CD14-positive monocyte (primary cell): ENCODE measurements at places on chromosomes 7 and 10. TPM values are rescaled to one million over a fixed set of nuclear protein-coding genes. Genes with fewer than 3 reads are reported as not detected.

DNA sequence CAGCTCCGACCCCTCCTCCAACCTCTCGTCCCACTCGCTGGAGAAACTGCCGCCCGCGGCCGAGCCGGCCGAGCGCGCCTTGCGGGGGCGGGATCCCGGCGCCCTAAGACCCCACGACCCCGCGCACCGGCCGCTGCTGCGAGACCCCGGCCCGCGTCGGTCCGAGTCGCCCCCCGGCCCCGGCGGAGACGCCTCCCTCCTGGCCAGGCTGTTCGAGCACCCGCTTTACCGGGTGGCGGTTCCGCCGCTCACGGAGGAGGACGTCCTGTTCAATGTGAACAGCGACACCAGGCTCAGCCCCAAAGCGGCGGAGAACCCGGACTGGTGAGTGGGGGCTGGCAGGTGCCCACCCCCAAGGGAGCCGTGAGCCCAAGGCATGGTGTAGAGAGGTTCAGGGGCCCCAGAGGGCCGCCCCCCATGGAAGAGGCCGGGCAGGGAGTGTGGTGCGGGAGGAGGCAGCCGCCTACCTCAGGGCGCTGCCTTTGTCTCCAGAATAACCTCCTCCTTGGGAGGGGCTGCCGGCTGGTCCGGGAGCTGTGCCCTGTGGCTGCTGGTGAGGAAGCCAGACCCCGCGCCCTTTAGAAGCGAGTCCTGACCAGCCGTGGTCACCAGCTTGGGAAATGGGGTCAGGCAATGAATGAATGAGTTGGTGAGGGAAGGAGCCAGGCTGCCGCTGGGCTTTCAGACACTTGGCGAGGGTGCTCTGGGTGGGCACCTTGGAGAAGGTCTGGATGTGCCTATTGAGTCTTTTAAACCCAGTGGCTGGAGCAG, 1.3 kb downstream of the FAM20C start:
- H3K36me3 ChIP-seq: peaks cover 38% of the 10 kb centered on the region
- peaks cover 43% of the 10 kb centered on the region for H3K4me1 ChIP-seq
- no peak overlapping the region for H3K27ac ChIP-seq
- no peak for DNase-seq
- H3K4me3 ChIP-seq: peak overlapping the region; percentile 86

DNA sequence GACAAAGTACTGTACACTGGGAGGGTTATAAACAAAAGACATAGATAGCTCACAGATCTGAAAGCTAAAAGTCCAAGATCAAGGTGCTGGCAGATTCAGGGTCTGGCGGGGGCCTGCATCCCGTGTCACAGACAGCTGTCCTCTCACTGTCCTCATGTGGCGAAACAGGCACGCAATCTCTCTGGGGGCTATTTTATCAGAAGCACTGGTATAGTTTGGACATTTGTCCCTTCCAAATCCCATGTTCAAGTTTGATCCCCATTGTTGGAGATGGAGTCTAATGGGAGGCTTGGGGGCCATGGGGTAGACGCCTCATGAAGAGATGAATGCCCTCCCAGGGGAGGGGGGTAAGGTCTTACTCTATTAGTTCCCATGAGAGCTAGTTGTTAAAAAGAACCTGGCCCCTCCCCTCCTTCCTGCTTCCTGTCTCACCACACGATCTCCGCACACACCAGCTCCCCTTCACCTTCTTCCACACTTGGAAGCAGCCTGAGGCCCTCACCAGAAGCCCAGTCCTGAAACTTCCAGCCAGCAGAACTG, 72.5 kb upstream of the UCN3 start:
- no peaks in the 10 kb centered on the region for H3K27me3 ChIP-seq
- peak overlapping the region; percentile 99 for H3K27ac ChIP-seq
- DNase-seq: peak; percentile 64
- H3K4me3 ChIP-seq: peak overlapping the region; percentile 60
- peaks cover 66% of the 10 kb centered on the region for H3K4me1 ChIP-seq
- H3K36me3 ChIP-seq: no peaks in the 10 kb centered on the region

Gene MGAM2
- polyA plus RNA-seq: 0.04 and 0.08 TPM in 2 replicates

DNA sequence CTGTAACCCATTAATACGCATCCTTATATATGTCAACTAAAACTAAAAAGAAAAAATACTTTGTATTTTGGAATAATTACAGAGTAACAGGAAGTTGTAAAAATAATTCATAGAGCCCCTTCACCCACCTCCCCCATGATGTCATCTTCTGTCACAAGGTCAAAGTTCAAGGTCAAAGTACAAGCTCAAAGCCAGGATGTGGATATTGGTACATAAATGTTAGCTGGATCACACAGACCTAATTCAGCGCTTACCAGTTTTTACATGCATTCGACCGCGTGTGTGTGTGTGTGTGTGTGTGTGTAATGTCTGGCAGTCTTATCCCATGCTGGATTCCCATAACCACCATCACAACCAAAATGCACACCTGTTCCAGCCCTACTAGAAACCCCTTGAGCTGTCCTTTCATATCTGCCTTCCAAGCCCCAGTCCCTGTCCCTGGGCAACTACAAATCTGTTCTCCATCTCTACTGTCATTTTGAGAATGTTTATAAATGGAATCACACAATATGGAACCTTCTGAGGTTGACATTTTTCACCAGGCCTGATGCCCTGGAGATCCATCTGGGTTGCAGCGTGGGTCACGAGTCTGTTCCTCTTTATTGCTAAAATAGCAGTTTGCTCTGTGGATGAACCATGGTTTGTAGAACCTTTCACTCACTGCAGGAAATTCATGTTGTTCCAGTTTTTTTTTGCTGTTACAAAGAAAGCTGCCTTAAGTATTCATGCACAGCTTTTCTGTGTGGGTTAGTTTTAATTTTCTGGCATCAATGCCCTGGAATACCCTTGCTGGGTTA, 153.6 kb upstream of the PITRM1 start:
- peaks cover 6% of the 10 kb centered on the region for H3K4me1 ChIP-seq
- no peaks in the 10 kb centered on the region for H3K36me3 ChIP-seq
- H3K4me3 ChIP-seq: no peak overlapping the region
- no peak for DNase-seq
- H3K27ac ChIP-seq: no peak overlapping the region
- no peaks in the 10 kb centered on the region for H3K27me3 ChIP-seq

DNA sequence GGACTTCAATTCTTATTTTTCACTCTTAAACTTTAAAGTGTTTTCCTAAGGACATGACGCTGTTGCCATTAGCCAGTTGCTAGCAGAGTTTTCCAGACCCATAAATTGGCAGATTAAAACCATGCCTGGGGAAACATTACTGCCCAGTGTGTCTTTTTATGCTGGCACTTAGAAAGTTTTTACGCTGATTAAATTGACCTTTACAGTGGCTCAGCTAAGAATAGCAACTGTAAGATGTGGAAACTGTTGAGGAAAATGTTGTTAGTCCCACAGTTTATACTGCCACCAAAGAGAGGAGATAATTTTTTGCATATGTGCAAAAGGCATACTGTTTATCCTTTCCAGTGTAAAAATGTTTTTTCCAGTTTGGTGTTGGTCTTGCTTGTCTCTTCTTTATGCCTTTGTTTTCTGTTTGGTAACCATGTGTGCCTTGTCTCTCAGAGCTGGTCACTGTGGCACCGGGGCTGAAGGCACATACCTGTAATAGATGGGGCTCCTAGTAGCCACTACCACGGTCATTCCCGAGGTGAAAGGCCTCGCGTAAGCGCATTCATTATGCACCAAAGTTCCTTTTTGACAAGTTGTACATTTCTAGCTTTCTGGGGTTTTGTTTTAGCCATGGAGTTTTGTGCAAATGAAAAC, 45.3 kb downstream of the CYP17A1 start:
- peaks cover 32% of the 10 kb centered on the region for H3K4me1 ChIP-seq
- DNase-seq: no peak
- no peak overlapping the region for H3K27ac ChIP-seq
- no peaks in the 10 kb centered on the region for H3K27me3 ChIP-seq
- H3K36me3 ChIP-seq: peaks cover 24% of the 10 kb centered on the region

- H3K27ac ChIP-seq: no peak overlapping the region
- no peaks in the 10 kb centered on the region for H3K4me1 ChIP-seq
- no peaks in the 10 kb centered on the region for H3K27me3 ChIP-seq
Measured at GRCh38 chr7:53446170-53446569, 410.7 kb downstream of the POM121L12 start.

- H3K4me1 ChIP-seq: no peaks in the 10 kb centered on the region
- H3K27ac ChIP-seq: no peak overlapping the region
- no peaks in the 10 kb centered on the region for H3K27me3 ChIP-seq
Measured at GRCh38 chr7:134472572-134473244, 13.8 kb upstream of the AKR1B1 start.

DNA sequence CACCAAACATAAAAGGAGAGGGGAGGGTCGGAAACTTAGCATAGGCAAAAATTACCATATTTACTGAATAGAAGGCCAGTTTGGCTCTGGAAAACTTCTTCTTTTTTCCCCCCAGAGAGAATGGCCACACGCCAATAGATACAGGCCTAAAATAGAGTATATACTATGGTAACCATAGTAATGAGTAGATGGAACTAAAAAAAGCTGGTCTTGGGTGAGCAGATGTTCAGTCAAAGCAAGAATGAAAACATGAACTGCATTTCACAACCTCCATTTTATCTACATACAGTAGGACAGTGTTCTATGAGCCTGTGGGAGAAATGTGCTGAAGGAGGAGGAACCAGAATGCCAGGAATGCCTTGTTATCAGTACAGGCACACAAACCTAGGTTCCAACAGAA, 141.7 kb upstream of the SEMA3A start:
- DNase-seq: no peak
- no peaks in the 10 kb centered on the region for H3K36me3 ChIP-seq
- H3K4me1 ChIP-seq: no peaks in the 10 kb centered on the region
- no peak overlapping the region for H3K27ac ChIP-seq

Gene PCDH15
- not detected for polyA plus RNA-seq

Gene HOXA7
- polyA plus RNA-seq: not detected in 2 replicates

Gene CLCN1
- 0.11 TPM for polyA plus RNA-seq

DNA sequence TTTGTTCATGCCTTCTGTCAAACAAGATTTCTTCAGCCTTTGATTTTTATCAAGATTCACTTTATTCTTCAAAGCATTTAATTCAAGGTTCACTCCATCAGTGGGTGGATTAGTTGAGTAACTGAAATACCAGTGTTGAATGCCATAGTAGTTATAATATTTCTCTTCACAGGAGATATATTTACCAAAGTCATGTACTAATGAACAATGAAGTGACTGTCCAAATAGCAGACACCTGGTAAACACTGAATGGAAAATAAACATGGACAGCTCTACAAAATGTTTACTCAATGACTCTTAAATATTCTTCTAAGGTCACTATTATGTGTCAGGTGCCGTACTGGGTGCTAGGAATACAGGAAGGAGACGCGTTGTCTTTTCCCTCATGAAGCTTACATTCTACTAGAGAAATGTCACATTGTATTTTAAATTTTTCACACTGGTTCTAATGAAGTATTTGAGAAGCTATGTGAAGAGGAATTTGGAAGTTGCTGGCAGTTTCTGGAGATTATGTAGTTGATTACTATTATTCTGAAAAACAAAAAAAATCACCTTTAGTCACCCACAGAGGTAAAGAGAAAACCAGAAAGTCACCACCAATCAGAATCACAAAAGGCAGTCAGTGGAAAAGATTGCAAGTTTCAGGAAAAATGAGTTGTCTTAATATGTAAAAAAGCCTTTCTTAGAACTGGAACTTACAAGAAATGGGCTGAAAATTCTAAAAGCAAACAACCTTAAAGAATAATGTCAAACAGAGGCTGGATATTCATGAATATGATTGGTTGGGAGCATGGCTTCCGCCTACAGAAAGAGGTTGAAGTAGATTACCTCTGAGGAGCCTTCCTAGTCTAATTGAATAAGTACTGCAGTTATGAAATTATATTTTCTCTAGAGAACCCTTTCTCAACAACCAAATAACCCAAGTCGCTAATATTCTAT, 84.5 kb downstream of the RTKN2 start:
- H3K4me1 ChIP-seq: no peaks in the 10 kb centered on the region
- H3K27ac ChIP-seq: no peak overlapping the region
- H3K27me3 ChIP-seq: no peaks in the 10 kb centered on the region
- no peak for DNase-seq
- no peak overlapping the region for H3K4me3 ChIP-seq

Gene PLPP4
- not detected for polyA plus RNA-seq

Gene CCDC172
- not detected for polyA plus RNA-seq
